ENCODE measurements at places on chromosomes 7 and 10. TPM values are rescaled to one million over a fixed set of nuclear protein-coding genes. Genes with fewer than 3 reads are reported as not detected.

GRCh38 chr7:142356166-142356565, 98.3 kb upstream of the PRSS58 start:
- no peak for DNase-seq

GRCh38 chr10:68550747-68551411, 9.3 kb upstream of the TET1 start:
- DNase-seq = no peak

DNA sequence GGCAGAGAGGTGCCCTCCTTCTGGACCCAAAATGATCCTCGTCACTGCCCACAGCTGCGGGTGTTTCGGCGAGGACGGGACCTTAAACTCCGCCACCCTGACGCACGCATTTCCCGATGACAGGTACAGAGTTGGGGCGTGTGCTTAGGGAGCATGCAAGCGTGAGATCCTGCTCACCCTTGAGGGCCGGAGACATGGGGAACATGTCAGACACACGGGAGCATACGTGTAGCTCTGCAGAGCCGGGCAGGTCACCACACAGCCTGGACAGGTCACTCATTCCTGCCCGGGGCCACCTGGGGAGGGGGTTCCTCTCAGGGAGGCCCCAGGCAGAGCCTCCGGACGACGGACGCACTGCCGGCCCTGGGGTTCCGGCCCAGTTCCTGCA, 57.6 kb upstream of the PDGFA start:
- no peak for DNase-seq

- DNase-seq = peak; percentile 47
Observed at GRCh38 chr10:133162178-133162909, 2.3 kb downstream of the KNDC1 start.

DNA sequence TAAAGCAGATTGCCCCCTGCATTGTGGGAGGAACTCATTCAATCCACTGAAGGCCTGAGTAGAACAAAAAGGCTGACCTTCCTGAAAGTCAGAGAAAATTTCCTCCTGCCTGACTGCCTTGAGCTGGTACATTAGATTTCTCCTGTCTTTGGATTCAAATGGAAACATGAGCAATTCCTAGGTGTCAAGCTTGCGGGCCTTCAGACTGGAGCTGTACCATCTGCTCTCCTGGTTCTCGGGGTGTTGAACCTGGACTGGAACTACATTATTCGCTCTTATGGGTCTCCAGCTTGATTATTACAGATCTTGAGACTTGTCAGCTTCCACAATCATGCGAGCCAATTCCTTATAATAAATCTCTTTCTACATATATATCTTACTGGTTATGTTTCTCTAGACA, 173.6 kb upstream of the STEAP4 start:
- no peak for DNase-seq

GRCh38 chr7:129368389-129368986, 65.7 kb upstream of the STRIP2 start:
- no peak for DNase-seq

- DNase-seq = peak; percentile 82
Observed at GRCh38 chr10:3140280-3140679, 32.3 kb downstream of the PITRM1 start.

DNA sequence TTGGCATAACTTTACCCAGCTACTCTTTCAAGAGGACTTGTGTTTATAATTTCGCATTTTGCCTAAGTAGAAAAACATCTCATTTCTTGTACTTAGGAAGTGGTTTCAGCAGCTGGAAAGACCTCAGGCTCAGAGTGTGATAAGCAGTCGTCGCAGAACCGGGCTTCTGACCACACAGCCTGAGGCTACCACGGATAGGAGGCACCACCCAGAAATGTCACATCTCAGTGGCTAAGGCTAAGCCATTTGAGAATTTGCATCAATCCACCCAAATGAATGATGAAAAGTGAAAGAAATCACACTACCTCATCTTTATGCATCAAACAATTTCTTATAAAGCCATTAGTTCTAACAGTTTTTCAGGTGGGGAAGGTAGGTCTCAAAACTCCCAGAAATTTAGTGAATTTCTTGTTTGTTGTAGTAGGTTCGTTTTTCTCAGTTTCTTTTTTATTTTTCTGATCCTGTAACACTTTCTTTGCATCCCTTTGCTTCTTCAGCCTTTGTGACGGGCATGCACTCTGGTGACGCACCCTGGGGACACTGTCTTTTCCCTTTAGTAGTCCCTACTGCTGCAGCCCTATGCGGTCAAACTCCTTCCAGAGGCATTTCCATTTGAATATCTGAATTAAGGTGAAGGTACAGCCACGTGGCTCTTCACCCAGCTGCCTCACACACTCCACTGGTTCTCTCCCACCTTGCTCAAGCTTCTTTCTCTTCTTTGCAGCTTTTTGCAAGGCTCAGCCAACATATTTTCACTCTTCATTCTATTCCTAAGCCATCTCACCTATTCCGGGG, 68.5 kb downstream of the MAP3K8 start:
- no peak for DNase-seq

- DNase-seq = no peak
Observed at GRCh38 chr10:92244796-92245195, 46.1 kb downstream of the CPEB3 start.

DNA sequence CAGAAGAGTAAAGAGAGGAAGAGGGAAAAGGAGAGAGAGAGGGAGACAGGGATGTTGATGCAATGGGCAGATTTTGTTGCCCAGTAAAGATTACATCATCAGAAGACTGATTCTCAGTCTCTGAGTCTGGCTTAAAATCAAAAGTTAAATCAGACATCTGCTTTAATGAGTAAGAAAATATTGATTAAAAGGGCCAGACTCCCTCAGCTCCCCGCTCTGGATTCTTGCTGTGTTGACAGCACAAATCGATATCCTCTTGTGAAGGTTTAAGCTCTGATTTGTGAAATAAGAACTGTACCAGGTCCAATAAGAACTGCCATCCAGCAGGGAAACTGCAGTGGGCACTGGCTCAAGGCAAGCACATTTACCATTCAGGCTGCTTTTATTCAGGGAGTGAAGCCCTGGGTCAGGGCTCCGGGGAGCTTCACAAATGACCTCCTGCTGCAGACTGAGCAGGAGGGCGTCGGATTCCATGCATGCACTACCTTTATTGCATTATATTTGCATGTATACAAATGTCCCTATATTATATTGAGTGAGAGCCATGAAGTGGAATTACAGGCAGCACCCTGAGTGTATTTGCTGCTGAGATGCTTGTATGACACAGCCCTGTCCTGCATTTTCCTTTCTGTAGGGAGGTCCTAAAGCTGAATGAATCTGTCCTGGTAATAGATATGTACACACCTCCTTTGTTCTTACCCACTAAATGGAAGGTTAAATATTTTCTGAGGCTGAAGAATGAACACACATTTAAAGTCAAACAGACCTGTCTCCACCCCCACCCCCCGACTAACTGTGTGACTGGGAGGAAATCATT, 401.5 kb downstream of the REEP3 start:
- DNase-seq = no peak

DNA sequence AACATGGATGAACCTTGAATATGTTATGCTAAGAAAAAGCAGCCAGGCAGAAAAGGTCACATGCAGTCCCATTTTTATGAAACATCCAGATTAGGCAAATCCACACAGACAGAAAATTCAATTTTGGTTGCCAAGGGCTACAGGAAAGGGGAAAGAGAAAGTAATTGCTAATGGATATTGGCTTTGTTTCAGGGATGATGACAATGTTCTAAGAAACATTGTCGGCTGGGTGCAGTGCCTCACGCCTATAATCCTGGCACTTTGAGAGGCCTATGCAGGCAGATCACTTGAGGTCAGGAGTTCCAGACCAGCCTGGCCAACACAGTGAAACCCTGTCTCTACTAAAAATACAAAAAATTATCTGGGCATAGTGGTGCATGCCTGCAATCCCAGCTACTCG, 23.0 kb downstream of the ZNF33B start:
- DNase-seq = no peak

DNA sequence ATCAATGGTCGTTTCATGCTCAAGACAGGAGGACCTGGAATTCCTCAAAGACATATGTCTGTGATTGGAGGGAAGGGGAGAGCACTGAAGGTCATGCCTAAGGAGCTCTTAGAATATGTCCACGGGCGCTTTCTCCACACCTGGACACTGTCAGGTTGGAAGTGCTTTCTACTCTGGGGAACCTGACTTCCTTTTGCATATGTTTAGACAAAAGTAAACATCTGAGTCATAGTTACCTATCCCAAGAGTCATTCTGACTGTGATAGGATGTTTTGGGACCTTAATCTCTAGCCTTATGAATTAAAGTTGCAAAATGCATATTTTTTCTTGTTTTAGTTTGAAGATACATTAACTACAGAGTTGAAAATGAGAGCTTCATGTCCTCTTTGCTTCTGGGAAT, 251.7 kb downstream of the KLF6 start:
- DNase-seq = no peak

DNA sequence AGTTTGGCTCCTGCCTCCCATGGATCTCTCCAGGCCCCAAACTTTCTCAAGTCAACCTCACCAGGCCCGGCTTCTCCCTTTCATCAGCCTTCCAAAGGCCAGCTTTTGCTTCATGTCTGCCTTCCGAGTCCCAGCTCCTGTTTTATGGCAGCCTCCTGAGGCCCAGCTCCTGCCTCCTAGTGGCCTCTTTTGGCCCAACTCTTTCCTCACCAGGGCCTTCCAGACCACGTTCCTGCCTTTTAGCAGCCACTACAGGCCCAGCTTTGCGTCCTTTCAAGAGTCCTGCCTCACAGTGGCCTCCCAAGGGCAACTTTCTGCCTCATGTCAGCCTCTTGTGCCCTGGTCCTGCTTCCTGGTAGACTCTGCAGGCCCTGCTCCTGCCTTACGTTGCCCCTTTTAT, 15.3 kb upstream of the TMEM248 start:
- DNase-seq = no peak

- no peak for DNase-seq
Observed at GRCh38 chr10:6165221-6165725, 37.5 kb upstream of the PFKFB3 start.

GRCh38 chr10:110779489-110779888, 92.2 kb upstream of the PDCD4 start:
- DNase-seq = no peak

GRCh38 chr7:129501760-129502707, at the start of gene SMKR1:
SMKR1 (plus strand) TSS chr7:129502531; CDS start chr7:129502825, 294 bp downstream.
- DNase-seq = peak; percentile 88

- DNase-seq = peak; percentile 89
Observed at GRCh38 chr7:158782761-158783401, 46.4 kb downstream of the ESYT2 start.

DNA sequence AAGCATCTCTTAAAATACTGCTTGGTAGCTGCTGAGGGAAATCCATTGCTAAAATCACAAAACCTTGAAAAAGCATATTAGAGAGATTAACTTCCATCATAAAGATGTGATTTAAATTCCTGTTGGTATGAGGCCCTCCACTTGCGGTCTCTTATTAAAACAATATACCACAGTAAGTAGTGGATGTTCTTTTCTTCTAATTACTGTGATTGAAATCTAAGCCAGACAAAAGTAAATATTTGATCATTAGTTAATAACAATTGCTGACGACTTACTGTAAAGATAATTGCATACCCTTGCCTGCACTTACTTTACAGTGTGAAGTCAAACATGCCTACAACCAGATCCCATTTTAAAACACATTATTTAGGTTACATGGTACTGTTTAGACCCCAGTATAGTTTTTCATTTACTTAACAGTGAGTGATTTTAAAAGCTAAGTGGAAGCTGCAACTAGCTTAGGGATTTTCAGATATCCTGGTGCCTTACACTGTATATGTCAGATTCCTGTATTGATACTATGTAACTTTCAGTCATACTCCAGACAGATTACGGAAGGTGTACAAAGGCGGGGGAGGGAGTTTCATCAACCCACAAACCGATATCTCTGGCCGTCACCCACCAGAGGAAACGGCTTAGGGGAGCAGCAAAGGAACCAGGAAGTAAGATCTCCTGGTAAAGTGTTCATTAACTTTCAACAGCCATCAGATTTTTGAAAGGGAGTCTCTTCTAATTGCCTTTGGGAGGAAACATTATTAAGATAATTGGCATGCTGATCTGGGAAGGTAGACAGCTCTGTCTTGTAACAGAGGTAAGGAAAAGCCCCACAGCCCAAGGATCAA, 986 bp downstream of the NRP1 start:
- DNase-seq = no peak

DNA sequence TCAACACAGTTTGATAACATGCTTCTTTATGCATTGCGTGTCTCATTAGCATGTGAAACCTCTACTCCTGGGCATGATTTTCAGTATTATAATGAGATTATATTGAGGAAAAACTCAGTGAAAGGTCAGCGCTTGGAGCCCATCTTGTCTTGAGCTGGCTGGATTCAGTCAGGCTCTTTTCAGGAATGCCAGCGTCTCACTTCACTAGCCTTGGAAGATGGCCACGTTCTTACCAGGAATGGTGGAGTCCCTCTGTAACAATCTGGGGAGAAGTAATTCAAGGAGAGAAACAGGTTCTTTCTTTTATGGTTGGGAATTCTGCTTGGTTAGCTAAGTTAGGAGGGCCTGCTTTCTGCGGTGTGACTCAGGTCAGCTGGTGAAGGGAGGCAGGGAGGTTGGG, 241.0 kb downstream of the GALNT17 start:
- DNase-seq = no peak

DNA sequence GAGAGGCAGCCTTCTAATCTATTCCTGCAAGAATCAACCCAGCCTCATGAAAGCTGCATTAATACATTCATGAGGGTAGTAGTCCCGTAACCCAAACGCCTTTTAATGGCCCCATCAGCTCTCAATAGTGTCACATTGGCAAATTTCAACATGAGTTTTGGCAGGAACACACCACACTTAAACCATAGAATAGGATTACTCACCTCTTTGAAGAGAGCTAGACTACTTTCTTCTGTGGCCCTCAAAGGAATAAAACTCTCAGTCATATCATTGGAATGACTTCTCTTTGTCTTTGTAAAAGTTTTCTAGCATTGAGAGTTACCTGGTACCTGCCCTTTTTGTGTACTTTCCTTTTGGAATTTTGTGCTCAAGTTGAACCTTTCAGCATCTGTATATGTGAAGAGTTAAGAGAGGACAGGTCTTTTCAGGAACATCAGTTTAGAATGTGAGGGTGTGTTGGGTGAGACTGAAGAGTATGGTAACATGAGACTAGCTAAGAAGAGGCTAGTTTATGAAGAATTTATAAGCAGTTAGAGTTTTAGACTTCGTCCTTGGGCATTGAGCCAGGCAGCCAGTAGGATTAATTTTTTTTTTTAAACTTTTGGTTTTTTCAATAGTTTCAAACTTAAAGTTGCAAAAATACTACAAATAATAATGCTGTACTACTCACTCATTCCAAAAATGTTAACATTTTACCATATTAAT, 92.6 kb downstream of the MLLT10 start:
- DNase-seq = no peak

GRCh38 chr7:138188290-138188858, 112.1 kb downstream of the AKR1D1 start:
- no peak for DNase-seq

GRCh38 chr7:138258197-138258559, 181.9 kb downstream of the AKR1D1 start:
- no peak for DNase-seq

The EGFR gene
- 87.2 TPM for total RNA-seq

The LIPN gene
- total RNA-seq = 0.32 TPM

The ZNF727 gene
- 3.5 TPM for total RNA-seq

The ADO gene
- 16.4 TPM for total RNA-seq

The MRLN gene
- total RNA-seq = 0.38 TPM

The TUBAL3 gene
- total RNA-seq = not detected

The H2BK1 gene
- total RNA-seq = 1.1 TPM

The SRRM3 gene
- 5.3 TPM for total RNA-seq

The SPOCK2 gene
- 2.4 TPM for total RNA-seq

The DYDC2 gene
- not detected for total RNA-seq

Measured in posterior vena cava (tissue), 2 donors.